Right lobe of liver (tissue), 6 donors: ENCODE measurements at places on chromosomes 7 and 10. TPM values are rescaled to one million over a fixed set of nuclear protein-coding genes. Genes with fewer than 3 reads are reported as not detected.

The ITGB8 gene
- 0.59 TPM for total RNA-seq

The CYP3A7 gene
- total RNA-seq: 428 TPM

DNA sequence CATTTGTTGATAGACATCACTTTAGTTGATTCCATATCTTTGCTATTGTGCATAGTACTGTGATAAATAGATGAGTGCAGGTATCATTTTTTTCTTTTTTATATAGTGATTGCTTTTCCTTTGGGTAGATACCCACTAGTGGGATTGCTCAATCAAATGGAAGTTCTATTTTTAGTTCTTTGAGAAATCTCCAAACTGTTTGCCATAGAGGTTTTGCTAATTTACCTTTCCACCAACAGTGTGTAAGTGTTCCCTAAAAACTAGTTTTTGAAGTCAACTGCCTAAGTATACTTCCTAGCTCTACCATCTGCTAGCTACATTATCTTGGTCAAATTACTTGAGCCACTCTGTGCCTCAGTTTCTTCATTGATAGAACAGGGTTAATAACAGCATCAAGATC lies 31.5 kb upstream of the RSBN1L start:
- no peak for DNase-seq

- no peak for DNase-seq
Observed at GRCh38 chr10:110307805-110308204, 3.1 kb upstream of the SMNDC1 start.

GRCh38 chr10:91652364-91652763 lies 19.5 kb upstream of the PPP1R3C start:
- DNase-seq: no peak

DNA sequence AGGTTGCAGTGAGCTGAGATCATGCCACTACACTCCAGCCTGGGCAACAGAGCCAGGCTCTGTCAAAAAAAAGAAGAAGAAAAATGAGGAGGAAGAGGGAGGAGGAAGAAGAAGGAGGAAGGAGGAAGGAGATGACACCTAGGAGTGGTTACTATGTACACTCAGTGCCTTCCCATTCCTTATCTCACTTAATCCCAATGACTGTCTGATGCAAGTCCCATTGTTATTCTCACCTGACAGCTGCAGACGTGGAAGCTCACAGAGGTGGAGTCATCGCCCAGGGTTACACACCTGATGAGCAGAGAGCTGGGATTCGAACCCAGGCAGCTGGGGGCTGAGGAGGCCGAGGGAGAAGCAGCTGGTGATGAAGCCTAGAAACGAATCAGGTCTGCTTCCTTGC lies 258.8 kb downstream of the SNX10 start:
- DNase-seq: no peak

DNA sequence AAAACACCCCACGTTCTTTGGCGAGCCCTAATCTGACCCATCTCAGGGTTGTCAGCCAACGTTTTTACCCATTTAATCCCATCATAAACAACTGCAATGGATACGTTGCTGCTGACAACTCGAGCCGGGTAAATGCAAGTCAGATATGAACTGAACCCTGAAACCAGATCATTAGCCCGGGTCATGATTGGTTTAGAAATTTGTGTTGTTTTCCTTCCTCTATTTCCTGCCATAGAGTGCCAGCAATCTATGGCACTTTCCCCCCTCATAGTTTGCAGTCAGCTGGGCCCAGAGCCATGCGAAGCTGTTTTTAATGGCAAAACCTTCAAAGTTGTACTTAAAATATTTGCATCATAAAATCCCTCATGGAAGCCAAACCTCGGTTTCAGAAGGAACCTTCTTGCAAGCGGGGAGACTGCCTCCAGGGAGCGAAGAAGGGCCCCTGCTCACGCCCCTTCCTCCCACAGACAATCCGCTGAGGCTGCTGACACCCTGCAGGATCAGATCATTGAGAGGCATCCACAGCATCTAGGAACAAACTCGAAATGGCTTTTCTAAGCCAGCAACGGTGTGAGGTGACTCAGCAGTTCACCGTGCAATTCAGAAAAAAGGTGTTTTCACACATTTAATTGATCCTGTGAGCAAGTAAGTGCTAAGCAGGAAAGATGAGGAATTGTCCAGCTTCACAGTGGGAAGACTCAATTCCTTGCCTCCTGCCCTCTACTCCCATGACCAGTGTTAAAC lies 710.1 kb downstream of the PARD3 start:
- DNase-seq: no peak
